T-helper 2 cell treated with Interferon-gamma antibody and Interleukin-4, amounts not matched to agents 100 ng/mL and 5 ng/mL, for 36 hours (primary cell): ENCODE measurements at places on chromosomes 7 and 10. TPM values are rescaled to one million over a fixed set of nuclear protein-coding genes. Genes with fewer than 3 reads are reported as not detected.

Gene MRC1
- total RNA-seq: not detected in 2 replicates

Gene BMPER
- total RNA-seq: not detected in 2 replicates

Gene TMEM213
- total RNA-seq: not detected in 2 replicates

Gene AKR1E2
- 10.6 and 10.7 TPM in 2 replicates for total RNA-seq

Gene ANXA8
- total RNA-seq: 5.8 and 6.0 TPM in 2 replicates

Gene STAMBPL1
- 39.4 and 39.5 TPM in 2 replicates for total RNA-seq

Gene RRP12
- 33.5 and 40.1 TPM in 2 replicates for total RNA-seq

Gene CAPZA2
- total RNA-seq: 127 and 130 TPM in 2 replicates

Gene CRYGN
- not detected in 2 replicates for total RNA-seq

Gene UPF2
- total RNA-seq: 37.1 and 37.7 TPM in 2 replicates

Gene AS3MT
- 0.36 TPM in 1 of 2 replicates, not detected in the other for total RNA-seq

Gene RNF32
- total RNA-seq: 3.9 and 4.8 TPM in 2 replicates

Gene LRRD1
- total RNA-seq: 0.11 TPM in 1 of 2 replicates, not detected in the other
